ENCODE measurements at places on chromosomes 7 and 10.

DNA sequence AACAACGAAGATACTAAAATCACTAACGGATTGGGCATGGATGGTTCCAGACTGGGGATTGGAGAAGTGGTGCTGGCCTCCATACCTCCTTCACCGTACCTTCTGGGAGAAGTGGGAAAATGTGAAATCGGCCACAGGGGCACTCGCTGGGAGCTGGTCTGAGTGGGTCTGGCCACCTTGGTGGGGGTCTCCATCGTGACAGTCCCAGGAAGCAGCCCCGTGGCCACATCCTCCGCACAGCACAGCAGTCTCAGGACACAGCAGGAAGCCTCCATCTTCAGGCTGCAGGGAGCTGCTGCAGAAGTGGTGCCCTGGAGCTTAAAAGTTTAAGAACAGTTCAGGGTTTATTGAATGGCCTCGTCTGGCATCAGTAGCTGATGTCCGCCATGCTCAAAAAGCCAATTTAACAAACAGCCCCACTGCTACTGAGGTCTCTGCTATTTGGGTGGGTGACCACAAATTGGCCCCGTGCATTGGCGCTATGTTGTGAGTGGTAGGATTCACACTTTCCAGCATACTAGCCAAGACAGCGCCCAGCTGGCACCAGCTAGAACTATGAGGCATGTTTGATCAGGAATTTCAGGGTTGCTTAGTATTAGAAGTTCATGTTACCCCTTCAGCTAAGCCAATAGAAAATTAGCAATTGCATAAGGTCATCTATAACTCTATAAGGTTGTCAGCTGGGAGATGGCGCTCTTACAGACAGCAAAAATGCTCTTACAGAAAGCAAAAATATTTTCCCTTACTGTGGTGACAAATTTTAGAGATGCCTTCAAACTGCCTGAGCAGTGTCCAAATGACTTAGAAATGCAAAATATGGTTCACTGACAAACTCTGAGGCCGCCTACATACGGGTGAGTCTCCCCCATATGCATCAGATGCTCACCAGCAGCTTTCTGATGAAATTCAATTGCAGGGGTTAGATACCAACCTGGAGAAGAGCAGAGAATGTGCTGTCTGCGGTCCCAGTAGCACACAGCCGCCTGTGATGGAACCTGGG is 17.0 kb downstream of the PKD1L1 start:
- peak; percentile 54 for DNase-seq

DNA sequence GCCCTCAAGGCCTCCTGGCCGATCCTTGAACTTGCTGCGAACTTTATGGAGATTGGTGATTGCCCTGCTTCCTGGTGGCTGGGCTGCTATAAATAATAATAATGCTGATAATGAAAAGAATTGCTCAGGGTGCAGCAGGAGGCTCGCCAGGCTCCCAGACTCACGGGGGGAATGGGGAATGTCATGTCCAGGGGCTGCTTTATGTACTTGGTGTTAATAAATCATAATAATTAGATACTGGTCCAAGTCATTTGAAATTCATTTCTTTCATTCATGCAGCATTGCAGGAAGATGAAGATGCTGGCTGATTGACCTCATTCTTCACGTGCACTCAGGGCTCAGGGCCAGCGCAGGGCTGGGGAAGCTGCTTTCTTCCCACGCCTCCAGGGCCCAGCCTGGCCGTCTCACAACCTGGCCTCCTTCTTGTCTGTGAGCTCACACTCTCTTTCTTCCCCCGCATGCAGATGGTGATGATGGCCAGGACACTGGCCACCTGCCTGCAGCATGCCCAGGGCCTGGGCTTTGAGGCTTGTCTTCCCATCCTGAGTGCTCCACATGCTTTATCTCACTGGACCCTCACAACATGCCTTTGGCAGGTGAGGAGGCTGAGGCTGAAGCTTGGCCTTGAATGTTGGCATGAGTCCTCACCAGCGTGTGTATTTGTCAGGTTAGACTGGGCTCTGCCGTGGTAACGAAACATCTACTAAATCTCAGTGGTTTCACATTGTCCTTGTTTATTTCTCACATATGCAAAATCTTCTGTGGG is 138.4 kb upstream of the TNS3 start:
- peak; percentile 28 for DNase-seq

- peak; percentile 75 for DNase-seq
Measured at GRCh38 chr10:35387768-35388167, 51.5 kb downstream of the CCNY start.

GRCh38 chr10:73887294-73888039 is 13.1 kb upstream of the CAMK2G start:
- DNase-seq, result peak; percentile 94

GRCh38 chr7:103349805-103350204 is 2.4 kb downstream of the PSMC2 start:
- DNase-seq, result no peak

DNA sequence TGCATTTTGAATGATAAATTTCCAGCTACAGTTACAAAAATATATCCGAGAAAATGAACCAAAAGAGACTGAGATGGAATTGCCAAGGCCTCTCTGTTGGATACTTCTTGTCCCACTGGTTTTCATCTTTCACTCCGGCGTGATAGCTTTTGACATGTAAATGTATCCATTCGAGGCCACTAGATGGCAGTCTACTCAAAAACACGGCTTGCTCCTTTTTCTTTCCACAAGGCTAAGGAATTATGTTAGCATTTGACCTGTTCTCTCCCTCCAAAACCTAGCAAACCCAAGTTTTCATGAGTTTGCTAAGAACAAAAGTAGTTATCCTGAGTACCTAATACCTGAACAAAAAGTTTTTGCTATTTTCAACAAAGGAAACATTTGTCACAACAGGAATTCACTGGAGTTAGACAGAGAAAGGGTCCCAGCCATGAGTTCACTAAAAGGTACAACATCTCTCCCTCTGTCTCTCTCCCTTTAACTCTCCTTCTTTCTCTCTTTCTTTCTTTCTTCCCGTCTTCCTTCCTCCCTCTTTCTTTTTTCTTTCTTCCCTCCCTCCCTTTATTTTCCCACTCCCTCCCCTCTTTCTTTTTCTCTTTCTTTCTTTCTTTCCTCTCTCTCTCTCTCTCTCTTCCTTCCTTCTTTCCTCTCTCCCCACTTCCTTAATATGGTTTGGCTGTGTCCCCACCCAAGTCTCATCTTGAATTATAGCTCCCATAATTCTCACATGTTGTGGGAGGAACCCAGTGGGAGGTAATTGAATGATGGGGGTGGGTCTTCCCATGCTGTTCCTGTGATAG is 207.9 kb upstream of the MYO3A start:
- peak; percentile 47 for DNase-seq

DNA sequence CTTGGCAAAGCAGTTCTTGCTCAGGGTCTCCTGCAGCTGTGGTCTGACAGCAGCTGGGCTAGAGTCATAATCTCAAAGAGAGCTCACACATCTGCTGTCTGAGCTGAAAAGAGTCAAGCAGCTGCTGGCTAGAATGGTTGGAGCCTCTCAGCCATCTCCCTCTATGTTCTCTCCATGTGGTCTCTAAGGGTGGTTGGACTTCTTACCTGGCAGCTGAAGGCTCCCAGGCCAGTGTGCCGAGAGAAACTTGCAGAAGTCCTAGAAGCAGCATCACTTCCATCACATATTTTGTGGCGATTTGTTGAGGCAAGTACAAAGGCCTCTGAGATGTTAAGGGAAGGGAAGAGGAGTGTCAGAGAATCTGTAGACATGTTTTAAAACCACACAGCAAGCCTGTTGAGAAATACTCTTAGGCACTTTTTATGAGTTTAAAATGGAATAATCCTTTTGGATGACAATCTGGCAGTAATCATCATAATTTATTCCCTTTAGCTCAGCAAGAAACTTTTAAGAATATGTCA is 93.2 kb downstream of the REEP3 start:
- peak; percentile 59 for DNase-seq
